Endodermal cell (in vitro differentiated cells): ENCODE measurements at places on chromosomes 1 and 21. TPM values are rescaled to one million over a fixed set of nuclear protein-coding genes. Genes with fewer than 3 reads are reported as not detected.
A peak's percentile ranks its signal among the peaks of the same experiment; 100 is the strongest.

The TSPEAR gene
- total RNA-seq = 6.0 to 15.3 TPM (median 6.1 TPM) in 3 replicates

The ZBTB7B gene
- total RNA-seq = 21.2 and 23.2 TPM in 2 replicates

DNA sequence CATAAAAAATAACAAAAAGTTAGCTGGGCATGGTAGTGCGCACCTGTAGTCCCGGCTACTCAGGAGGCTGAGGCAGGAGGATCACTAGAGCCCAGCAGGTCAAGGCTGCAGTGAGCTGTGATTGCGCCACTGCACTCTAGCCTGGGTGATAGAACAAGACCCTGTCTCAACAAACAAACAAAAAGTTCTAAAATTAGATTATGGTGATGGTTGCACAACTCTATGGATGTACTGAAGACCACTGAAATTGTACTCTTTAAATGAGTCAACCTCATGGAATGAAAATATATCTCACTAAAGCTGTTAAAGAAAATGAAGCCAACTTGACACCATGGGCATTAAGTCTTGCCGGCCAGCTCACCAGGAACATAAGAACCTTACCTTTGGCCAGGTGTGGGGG, 9.1 kb downstream of the MRAP start:
- peaks cover 4% of the 10 kb centered on the region for H3K36me3 ChIP-seq
- no peak overlapping the region for H3K4me3 ChIP-seq
- no peak for DNase-seq
- no peak overlapping the region for H3K27ac ChIP-seq

The GPR37L1 gene
- total RNA-seq = 0.04 TPM in 1 of 2 replicates, not detected in the other

The CCDC17 gene
- 3.3 and 5.1 TPM in 2 replicates for total RNA-seq

DNA sequence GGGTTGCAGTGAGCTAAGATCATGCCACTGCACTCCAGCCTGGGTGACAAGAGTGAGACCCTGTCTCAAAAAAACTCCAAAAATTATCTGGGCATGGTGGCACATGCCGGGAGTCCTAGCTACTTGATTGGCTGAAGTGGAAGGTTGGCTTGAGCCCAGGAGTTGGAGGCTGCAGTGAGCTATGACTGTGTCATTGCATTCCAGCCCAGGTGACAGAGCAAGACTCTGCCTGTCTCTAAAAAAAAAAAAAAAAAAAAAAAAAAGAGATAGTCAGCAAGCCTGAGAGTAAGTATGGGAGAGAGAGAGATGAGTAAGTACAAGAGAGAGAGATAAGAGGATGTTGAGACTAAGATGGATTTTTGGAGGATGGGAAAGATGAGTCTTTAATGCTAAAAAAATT, 180.8 kb upstream of the CACYBP start:
- no peaks in the 10 kb centered on the region for H3K27me3 ChIP-seq
- no peak overlapping the region for H3K4me3 ChIP-seq
- no peak for DNase-seq
- H3K36me3 ChIP-seq = no peaks in the 10 kb centered on the region
- peaks cover 2% of the 10 kb centered on the region for H3K4me1 ChIP-seq

DNA sequence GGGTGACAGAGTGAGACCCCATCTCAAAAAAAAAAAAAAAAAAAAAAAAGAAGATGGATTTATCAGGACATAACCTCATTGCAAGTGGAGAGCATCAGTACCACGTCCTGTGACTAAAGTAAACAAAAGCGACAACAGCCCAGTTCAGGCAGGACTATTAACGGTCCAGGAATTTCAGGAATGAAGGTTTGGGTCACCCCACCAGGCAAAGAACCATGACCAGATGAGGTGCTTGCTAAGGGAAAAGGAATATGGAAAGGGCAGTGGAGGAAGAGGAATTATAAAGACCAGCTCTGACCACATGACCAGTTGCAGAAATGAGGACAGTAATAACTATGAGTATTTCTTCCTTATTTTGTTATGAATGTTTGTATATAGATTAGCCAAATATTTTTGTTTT, 35.4 kb upstream of the EIF4G3 start:
- no peaks in the 10 kb centered on the region for H3K36me3 ChIP-seq
- H3K4me1 ChIP-seq = no peaks in the 10 kb centered on the region
- no peak for DNase-seq
- H3K27me3 ChIP-seq = no peaks in the 10 kb centered on the region
- no peak overlapping the region for H3K27ac ChIP-seq
- H3K4me3 ChIP-seq = no peak overlapping the region

The FOXD3 gene
- 0.49 to 1.1 TPM (median 0.49 TPM) in 3 replicates for total RNA-seq

DNA sequence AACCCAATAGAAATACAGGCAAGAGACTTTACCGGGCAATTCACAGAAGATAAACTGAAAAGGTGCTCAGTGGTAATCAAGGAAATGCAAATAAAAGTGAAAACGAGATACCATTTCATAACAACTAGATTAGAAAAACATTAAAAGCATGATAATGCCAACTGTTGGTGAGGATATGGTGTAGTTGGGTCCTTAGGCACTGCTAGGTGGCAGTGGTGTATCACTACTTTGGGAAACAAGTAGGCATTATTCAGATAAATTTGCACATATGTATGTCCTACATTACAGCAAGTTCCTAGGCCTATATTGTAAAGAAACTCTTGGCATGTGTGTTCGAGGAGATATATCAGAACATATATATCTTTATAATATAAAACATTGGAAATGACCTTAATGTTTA, 31.0 kb downstream of the AZIN2 start:
- H3K4me1 ChIP-seq = no peaks in the 10 kb centered on the region
- H3K27ac ChIP-seq = no peak overlapping the region
- no peaks in the 10 kb centered on the region for H3K36me3 ChIP-seq
- H3K27me3 ChIP-seq = no peaks in the 10 kb centered on the region
- H3K4me3 ChIP-seq = no peak overlapping the region

The TMEM200B gene
- total RNA-seq = 33.7 and 36.0 TPM in 2 replicates

The GPR157 gene
- total RNA-seq = 5.0 and 5.6 TPM in 2 replicates

DNA sequence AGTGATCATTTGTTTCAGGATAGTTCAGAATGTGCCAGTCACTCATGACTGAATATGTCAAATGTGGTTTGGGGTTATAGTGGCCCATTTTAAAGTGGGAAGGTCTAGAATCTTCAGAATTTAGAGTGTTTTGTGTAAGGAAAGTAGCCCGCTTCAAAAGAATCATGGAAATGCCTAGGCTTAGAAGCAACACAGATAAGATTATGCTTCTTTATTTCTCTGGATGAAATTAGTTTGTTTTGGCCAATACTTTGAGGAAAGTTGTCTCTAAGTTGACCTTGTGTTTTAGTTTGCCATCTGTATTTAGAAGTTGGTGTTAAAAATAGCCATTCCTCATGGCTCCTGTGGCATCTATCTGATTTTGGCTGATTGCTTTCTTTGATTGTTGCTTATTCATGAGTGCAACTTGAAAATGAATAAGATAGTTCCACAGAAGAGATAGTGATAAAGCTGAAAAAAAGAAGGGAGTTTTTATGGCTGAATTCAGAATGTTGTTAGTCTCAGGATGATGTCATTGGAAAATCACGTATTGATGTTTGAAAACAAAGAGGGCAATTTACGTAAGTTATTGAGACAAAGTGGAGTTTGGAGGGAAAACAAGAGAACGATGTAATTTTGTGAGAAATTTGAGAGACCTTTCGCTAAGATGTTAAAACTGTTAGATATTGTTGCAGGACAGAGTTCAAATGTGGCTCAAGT, 71.9 kb downstream of the PLA2G4A start:
- no peak for DNase-seq
- no peaks in the 10 kb centered on the region for H3K4me1 ChIP-seq
- no peaks in the 10 kb centered on the region for H3K27me3 ChIP-seq
- no peak overlapping the region for H3K4me3 ChIP-seq

GRCh38 chr1:3708791-3709190, 43.5 kb upstream of the CCDC27 start:
- DNase-seq = peak; percentile 77
- no peak overlapping the region for H3K27ac ChIP-seq
- no peaks in the 10 kb centered on the region for H3K36me3 ChIP-seq
- H3K4me1 ChIP-seq = no peaks in the 10 kb centered on the region
- H3K27me3 ChIP-seq = peaks cover 10% of the 10 kb centered on the region

The DPT gene
- not detected in 2 replicates for total RNA-seq
